Left hindlimb (tissue), 1 donor: ENCODE measurements at places on chromosomes 12 and 14.

DNA sequence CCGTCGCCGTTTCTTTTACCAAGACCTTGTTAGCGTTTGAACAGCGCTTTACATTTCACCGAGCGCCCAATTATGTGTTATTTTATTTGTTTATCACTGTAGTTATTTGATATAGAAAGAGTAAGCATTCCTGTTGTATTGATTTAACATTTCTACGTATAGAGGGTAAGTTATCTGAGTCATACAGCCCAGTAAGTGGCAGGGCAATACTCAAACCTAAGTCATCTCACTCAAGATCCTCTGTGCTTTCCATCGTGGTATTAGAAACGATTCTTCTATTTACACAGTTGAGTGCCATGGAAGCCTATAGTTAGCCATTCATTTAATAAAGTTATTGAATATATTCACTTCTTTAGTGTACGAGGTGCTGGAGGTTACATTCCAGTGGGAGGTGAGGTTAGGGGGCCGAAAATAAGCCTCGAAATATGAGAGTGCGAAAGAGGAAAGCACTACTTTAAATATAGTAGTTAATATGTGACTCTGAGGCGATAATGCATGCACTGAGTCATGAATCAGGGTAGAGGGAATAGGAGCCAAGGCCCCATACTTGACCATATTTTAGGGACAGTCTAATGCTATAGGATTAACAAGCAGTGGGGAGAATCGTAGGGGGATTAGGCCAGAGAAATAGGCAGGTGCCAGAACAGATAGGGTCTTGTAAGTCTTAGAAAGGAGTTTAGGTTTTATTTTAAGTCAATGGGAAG lies 629 bp downstream of the RAD51AP1 start:
- DNase-seq, result no peak

DNA sequence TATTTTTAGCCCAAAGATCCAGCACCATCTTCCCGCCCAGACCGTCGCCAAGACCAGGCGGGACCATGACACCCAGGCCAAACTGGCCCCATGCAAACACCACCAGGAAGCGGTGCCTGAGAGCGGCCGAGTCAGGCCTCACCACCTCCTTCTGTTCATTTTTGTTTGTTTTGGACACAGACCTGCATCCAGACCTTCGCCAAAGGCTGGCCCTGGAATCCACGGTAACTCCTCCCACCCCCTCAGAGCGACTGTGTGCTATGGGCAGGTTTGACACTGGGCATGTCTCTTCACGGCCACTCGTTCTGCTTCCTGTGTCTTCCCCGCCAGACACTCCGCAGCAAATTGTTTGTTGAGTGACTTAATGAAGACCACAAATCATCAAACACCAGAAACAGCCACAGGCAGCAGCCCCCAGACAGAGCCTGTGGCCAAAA lies 47.1 kb downstream of the NCOR2 start:
- peak; percentile 76 for DNase-seq

DNA sequence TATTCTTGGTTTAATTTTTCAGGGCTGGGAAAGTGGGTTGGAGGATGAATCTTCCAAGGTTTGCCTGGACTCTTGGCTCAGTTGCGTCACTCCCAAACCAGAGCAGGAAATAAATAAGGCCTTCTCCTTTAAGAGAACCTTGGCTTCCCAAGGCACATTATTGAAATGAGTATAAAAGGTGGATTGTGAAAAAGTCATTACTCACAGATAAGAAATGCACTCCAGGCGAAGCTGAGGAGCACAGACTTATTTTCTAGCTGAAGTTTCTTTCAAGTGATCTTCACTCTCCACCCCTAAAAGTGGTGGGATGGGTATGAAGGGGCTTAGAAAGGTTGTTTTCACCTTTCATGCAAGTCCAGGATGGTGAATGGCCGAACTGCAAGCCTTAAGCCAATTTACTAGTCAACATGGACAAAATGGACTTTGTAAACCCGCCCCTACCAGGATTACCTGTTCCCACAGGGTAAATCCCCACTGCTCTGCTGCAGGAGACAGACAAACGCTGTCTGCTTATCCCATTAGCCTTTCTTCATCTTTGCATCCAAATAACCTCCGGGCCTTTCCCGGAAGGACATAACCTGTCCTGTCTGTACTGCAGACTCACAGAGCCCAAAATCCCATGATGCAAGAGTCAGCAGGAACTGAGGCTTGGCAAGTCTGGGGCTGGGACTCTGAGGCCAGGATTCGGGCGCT lies 207.6 kb downstream of the BCL11B start:
- DNase-seq, result no peak

DNA sequence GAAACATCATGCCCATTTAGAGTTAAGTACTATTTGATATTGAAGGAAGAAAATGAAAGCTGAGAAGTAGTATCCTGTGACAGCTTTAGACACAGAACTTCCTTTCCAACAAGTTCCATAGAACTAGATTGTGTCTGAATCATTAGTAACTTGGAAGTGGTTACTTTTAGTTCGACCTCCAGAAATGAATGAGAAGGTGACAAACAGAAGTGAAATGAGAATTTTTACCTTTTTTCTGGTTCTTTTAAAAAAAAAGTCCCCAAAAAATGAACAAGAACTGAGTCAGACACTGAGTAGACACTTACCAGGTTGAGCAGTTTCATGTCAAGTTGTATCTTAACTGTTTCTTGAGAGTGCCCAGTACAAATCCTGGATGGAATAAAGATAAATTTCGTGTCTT lies 3.0 kb downstream of the ATP6V0A2 start:
- DNase-seq, result no peak

DNA sequence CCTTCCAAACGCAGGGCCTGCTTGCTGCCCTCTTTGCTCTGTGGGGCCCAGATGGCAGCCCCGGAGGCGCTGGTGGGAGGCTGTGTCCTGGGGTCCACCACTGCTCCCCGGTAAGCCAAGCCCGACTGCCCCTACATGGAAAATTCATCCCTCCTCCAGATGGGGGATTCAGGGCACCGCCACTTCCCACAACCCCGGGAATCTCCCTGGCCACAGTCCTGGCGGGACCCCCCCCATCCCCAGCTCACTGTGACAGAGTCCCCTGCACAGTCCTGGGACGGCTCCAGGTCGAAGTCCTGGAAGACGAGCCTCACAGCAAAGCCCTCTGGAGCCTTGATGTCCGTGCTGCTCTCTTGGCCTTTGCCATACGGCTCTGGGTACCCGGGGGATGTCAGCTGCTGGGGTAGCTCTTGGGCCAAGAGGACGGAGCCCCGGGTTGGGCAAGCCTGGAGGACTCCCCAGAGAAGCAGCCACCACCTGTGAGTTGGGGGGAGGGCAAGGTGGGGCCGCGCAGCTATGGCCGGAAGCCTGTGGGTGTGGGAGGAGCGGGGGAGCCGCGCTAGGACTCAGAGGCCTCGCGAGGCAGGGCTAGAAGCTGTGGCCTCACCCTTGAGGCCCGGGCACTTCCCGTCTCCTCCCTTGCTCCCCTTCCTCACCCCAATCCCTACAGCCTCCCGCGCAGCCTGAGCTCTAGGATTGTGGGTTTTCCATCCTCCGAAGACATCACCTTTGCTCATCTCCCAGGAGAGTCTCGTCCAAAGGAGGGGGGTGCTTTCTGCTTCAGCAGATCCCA lies 815 bp downstream of the C1RL start:
- DNase-seq, result peak; percentile 81

DNA sequence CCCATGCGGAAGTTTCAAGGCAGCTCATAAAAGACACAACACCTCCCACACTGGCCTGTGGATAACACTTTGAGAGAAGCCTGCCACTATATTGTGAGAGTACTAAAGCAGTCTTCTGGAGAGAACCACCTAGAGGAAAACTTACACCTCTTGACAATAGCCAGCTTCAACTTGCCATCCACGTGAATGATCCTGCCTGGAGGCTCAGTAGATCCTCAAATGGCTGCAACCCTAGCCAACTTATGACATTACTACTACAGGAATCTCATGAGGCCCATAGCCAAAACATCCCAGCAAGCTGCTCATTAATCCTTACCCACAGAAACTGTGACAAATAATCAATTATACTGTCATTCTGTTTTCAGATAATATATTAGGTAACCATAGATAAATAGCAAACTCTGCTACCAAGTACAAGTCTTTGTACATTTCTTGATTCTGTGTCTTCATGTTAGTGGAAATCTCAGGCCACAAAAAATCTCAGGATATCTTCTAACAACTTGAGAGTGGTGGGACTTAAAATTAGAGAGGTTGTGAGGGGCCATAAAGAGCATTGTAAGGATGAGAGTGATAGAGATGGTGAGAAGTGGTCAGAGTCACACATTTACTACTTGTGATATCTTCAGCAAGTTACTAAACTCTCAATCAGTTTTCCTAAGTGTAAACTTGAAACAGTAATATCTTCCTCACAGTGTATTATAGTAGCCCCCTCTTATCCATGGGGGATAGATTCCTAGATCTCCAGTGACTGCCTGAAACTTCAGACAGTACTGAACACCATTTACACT lies 368.0 kb downstream of the C12orf50 start:
- DNase-seq, result no peak

GRCh38 chr14:71730471-71730870 lies 201.8 kb upstream of the RGS6 start:
- no peak for DNase-seq

DNA sequence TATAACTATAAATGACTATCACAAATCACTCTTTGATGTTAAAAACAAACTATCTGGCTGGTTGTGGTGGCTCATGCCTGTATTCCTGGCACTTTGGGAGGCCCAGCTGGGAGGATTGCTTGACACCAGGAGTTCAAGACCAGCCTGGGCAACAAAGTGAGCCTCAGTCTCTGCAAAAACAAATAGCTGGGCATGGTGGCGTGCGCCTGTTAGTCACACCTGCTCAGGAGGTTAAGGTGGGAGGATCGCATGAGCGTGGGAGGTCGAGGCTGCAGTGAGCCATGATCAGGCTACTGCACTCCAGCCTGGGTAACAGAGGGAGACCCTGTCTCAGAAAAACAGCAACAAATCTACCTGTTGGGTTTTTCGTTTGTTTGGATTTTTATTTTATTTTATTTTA lies 5.4 kb downstream of the TXNRD1 start:
- DNase-seq, result no peak

GRCh38 chr12:42090899-42091298 lies 53.8 kb downstream of the GXYLT1 start:
- DNase-seq, result no peak

GRCh38 chr12:5648692-5649359 lies 216.9 kb downstream of the NTF3 start:
- no peak for DNase-seq
